NCI-H226 (cell line): ENCODE measurements at places on chromosomes 4 and X.

DNA sequence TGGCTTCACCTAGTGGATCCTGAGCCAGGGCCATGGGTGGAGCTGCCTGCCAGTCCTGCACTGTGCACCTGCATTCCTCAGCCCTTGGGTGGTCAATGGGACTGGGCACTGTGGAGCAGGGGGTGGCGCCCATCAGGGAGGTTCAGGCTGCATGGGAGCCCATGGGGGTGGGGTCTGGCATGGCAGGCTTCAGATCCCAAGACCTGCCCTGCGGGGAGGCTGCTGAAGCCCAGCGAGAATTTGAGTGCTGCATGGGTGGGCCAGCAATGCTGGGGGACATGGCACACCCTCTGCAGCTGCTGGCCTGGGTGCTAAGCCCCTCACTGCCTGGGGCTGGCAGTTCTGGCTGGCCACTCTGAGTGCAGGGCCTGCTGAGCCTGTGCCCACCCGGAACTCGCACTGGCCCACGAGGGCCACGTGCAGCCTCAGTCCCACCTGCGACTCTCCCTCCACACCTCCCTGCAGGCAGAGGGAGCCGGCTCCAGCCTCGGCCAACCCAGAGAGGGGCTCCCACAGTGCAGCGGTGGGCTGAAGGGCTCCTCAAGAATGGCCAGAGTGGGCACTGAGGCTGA lies 270.0 kb downstream of the CENPC start:
- DNase-seq = no peak

DNA sequence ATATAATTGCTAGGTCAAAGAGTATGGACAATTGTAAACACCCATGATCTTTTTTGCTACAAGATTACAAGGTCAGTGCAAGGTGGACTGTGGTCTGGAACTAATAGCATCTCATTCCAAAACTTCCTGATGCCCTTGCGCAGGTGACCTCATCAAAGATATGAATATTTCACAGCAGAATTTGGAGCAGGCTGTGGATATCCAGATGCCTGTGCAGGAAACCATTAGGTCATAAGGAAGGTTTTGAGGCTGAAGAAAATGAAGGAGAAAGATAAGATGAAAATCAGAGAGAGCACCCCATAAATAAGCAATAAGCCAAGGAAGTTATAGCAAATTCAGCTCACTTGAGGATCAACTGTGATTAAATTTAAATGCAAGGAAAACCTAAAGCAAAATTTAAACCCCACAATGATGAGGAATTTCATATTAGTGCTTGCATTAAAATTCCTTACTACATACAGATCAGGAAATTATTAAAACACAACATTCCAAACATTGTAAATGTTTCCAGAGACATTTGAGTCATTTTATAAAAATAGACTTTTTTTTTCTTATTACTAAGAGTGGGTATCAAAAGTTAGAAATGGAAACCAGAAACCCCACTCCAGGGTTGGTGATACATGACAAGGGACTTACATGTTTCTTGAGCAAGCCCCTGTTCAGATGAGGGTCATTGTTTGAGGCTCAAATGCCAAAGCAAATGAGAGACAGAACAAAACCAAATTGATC lies 100.7 kb upstream of the FAM9C start:
- DNase-seq = no peak

DNA sequence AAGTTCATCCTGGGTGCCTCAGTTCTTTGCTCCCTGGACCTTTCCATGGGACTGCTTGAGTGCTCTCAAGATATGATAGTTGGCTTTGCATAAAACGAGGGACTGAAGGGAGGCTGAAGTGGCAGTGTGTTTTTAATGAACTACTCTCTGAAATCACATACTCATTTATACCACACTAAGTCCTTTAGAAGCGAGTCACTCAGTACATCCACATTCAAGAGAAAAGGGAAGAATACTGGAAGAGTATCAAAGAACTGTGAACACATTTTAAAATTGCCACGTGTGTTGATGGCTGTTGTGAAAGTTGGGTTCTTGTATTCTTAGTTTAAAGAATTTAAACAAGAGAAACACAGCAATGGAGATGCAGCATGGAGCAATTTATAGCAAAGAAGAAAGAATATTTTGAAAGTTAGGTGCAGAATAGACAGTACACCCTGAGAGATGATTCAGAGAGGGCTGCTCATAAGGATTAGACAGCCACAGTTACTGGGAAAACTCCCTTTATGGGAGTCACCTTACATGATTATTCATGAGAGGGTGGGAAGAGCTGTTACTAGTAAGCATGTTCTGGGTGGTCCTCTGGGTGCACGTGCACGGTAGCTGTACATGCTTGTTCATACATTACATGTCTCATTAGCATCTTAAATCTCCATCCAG lies 380.7 kb downstream of the ADGRL3 start:
- peak; percentile 38 for DNase-seq

GRCh38 chr4:52273885-52274284 lies 222.8 kb downstream of the SPATA18 start:
- no peak for DNase-seq

DNA sequence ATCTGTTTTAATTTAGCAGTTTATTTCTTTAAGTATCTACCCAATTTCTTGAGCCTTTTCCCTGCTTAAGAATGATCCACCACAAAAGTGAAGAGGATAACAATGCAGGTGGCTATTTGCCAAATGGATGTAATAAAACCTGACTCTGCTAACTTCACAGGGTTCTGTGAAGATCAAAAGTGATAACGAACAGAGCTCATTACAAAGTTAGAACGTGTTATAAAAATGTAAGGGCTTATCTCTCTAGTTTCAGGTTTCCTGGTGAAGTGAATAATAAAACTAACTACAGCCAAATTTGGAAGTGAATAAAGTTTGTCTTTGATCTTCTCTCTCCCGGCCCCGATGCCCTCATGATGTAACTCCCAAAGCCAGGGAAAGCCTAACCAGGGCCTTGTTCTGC lies 497.9 kb downstream of the SMARCA1 start:
- no peak for DNase-seq

DNA sequence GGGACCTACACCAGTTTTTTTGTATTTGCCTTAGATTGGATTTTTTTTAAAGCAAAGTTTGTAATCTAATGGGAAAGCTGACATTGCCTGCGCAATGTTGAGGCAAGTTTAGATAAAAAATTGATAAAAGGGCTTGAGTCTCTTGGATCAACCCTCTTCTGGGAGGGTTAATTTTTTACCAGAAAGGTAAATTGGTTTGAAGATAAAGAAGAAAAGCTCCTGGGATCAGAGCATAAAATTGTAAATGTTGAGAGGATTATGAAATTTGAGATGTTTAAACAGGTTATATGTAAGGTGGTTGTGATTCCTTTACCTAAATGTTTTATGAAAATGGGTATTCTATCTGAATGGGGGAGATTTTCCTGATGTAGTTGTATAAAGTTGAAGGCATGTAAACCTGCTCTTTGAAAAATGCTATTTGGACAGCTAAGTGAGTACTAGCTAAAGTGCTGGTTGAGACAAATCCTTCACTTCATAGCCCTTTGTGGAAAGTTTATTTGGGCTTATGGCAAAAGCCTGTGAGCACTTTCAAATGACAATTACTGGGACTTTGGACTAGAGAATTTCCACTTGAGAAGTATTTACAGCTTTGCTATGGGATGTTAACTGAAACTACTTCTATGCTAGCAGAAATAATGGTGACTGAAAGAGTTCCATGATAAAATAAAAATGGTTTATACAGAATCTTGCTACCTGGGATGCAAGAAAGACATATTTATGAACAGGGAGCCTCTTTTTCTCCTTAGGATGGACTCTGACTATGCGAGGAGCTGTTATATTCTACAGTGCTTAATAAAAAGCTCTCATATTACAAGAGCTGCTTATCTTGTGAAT lies 56.2 kb downstream of the UGT2B10 start:
- no peak for DNase-seq

DNA sequence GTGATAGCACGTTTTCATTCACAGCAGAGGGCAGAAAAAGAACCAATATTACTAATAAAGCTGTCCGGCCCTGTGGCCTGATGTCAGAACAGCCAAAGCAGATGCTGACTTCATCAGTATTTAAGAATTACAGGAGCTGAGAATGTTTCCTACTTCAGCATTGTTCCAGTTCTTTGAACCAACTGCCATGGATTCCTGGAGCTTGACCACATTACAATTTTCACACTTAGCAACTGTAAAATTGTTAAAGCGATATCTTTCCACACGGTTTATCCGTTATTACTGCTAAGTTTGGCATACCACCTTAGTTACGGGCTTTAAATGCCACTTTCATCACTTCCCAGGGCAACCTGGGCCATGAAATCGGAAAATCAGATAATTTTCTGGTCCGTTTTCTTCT lies 118.2 kb downstream of the EPHA5 start:
- DNase-seq = no peak

- DNase-seq = no peak
Measured at GRCh38 chr4:23500894-23501449, 388.9 kb downstream of the PPARGC1A start.

DNA sequence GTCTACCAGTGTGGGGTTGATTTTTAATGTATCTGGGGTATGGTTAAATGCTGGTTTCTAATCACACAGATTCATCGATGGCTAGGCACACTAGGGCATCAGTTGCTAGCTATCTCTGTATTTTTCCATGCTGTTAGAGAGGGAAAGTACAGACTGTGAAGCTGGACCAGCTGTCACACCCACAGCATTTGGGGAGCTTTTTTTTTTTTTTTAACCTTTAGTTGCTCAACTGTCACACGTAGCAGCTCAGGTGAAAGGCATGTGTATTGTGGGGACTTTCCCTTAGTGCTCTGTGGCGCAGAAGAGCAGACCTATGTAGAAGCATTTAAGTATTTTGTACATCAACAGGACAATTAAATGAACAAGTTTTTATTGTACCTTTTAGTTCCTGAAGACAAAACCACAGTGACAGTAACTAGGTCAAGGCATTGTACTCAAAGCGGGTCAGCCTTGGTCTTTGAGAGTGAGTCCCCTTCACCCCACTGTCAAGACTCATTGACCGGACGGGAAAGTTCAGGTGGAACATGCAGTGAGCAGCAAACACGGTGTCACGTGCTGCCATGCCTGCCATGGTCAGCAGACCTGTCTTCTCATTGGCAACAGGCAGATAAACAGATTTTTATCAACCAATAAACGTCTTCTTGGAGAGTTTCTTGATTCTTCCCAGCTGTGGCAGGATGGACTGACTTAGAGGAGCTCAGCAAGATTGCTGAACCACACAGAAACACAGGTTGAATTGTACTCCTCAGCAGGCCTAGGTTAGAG lies 65.3 kb downstream of the CASP3 start:
- DNase-seq = no peak

DNA sequence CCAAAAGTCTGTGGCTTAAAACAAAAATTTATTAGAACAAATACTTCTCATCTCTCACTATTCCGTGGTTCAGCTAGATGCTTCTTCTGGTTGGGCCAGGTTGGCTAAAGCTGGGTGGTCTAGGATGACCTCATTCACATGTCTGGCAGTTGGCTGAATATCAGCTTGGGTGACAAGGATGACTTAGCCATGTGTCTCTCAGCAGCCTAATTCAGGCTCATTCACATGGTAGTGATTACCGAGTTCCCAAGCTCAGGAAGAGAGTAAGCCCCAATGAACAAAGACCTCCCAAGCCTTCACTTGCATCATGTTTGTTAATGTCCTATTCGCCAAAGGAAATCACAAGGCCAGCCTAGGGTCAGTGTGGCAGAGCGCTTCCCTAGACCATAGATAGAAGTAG lies 119.4 kb downstream of the FANCB start:
- no peak for DNase-seq

DNA sequence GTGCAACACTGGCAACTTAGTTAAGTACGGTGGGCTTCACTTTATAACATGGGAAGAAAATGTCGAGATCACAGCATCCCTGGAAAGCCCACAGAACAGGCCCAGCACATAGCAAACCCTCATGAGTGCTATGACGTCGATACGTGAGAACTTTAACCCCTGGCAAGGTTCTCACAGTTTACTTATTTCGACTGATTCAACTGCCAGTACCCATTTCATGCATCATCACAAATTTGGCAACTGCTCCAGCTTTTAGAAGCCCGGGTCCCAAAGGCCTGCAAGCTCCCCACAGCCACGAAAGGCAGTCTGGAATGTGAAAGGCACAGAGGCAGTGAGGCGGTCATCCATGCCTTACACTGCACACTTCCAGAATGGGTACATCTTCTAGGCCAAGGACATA lies 41.2 kb downstream of the RELL1 start:
- DNase-seq = no peak

- DNase-seq = no peak
Measured at GRCh38 chr4:182822554-182822953, 94.6 kb downstream of the DCTD start.

DNA sequence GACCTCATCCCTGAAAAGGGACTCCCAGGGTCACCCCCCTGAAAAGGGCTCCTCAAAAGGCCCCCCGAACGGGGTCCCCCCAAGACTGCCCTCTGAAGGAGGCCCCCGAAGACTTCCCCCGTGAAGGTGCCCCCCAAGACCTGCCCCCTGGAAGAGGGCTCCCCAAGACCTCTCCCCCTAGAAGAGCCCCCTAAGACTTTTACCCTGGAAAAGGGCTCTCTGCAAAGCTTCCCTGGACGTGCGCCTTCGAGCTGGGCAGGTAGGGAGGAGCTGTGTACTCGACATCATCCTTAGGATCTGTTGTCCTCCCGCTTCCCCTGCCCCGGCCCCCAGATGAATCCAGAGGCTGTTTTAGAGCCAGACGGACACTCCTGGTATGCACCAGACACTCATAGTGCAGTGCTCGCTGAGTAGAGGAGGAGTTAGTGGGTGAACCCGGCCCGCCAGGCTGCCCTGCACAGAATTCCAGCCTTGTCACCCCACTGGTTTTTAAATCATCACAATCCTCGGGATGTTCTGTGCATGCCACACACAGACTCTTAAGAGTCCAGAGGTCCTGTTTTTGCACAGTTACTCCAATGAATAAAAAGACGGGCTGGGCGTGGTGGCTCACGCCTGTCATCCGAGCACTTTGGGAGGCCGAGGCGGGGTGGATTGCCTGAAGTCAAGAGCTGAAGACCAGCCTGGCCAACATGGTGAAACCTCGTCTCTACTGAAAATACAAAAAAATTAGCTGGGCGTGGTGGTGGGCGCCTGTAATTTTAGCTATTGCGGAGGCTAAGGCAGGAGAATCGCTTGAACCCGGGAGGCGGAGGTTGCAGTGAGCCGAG lies 5.7 kb upstream of the SLC25A6 start:
- no peak for DNase-seq

DNA sequence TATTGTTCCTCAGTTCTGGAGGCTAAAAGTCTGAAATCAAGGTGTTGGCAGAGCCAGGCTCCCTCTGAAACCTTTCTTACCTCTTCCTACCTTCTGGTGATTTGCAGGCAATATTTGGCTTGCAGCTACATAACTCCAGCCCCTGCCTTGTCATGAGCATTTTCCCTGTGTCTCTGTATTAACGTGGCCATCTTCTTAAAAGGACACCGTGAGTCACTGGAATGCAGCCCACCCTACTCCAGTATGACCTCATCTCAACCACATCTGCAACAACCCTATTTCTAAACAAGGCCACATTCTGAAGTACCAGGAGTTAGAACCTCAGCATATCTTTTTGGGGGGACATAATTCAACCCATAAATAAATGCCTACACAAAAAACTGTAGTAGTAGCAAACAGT lies 40.7 kb downstream of the FANCB start:
- no peak for DNase-seq

GRCh38 chr4:77538144-77538543 lies 67.5 kb upstream of the CXCL13 start:
- DNase-seq = peak; percentile 55
